ENCODE measurements at places on chromosomes 7 and 10.

GRCh38 chr7:51376420-51377092, 59.9 kb upstream of the COBL start:
- DNase-seq, result no peak

DNA sequence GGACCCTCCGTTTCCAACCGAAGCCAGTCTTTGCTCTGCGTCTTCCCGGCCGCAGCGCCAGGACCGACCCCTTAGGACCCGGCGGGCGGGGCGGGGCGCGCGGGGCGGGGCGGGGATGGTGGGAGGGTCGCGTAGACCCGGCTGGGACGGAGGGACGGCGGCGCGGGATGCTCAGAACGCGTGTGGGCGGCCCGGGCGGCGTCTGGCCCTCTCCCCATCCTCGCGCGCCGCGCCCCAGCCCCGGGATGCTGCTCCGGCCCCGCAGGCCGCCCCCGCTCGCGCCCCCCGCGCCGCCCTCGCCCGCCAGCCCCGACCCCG, at the start of gene UTF1:
TSS of gene UTF1 (plus strand) at position 174 of the 318 bp plus-strand sequence. CDS start at position 246, 72 bp downstream.
- DNase-seq, result no peak

DNA sequence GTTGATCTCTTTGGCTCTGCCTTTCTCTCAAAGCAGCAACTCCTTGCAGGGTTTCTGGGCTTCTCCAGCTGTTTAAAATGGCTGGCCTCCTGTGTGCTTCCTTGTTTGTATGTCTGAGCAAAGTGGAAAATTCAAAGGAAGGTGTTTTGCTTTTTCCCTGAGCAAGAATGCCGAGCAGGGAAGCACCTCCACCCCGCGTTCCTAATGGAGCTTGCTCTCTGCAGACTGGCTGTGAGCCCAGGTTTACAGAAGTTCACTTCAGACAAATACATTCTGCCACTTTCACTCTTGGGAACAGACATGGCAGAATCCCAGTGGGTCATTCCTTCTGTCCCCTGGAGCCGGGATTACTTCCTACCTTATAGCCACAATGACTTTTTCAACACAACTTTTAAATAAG, 181.8 kb upstream of the AGK start:
- no peak for DNase-seq

DNA sequence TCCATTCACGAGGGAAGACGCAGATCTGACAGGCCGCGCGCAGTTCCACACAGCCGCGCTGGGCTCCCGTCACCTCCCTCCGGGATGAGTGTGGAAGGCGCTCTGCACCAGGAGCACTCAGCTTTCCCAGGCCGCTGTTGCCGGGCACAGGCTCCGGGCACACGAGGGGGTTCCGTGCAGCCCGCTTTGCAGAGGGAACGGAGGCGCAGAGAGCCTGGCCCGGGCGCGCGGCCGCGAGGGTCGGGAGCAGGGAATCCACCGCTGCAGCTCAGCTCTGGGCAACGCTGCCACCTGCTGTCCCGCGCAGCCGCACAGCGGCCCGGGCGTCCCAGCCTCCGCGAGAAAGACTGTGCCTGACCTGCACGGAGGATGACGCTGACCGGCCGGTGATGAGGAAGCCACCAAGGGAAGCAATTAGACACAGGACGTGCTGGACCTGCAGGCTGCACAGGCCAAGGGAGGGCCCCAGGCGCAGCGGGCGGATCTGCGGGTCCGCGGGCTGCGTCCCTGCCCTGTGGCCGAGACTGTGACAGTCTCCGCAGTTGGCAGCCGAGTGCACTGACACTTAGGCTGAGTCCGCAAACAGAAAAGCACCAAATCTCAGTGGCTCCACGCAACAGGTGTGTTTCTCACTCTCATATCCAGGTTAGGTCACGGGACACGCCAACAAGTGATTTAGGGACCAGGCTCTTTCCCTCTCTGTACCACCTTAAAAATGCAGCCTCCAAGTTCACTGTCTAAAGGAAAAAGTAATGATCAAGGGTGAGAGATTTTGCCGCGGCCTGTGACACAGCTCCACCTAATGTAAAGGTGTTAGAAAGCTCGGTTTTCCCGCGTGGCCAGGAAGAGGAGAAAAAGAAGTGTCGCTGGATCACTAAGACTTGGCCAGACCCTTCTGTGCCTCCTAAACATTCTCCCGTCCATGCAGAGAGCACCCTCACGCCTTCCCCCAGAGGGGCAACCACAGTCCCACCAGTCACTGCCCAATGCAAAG, 94.5 kb downstream of the SEC61G start:
- no peak for DNase-seq

- no peak for DNase-seq
Observed at GRCh38 chr7:44212018-44212417, 11.2 kb downstream of the YKT6 start.

DNA sequence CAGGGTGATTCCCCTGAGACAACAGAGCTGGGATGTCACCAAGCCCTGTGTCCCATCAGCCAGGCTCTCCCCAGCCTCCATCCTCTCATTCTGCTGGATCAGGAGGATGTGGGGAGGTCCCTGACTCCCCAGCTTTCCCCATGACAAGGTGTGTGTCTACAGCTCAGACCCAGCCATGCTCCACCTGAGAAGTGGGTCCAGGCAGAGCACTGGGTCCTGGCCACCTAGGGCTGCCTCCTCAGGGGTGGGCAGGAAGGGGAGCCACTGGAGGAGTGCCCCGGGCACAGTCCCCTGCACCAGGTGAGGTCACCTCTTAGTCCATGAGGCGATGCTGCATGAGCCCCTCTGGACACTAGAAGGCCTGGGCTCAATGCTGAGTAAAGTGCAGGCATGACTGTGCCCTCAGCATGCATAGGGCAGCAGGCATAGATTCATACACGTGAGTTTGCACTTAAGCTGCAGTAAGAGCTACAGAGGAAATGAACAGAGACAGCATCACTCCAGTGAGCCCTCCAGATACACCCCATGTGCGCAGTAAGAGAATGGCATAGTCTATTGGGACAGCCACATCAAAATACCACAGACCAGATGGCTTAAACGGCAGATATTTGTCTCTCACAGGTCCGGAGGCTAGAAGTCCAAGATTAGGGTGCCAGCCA, 48.3 kb downstream of the ALOX5 start:
- no peak for DNase-seq

DNA sequence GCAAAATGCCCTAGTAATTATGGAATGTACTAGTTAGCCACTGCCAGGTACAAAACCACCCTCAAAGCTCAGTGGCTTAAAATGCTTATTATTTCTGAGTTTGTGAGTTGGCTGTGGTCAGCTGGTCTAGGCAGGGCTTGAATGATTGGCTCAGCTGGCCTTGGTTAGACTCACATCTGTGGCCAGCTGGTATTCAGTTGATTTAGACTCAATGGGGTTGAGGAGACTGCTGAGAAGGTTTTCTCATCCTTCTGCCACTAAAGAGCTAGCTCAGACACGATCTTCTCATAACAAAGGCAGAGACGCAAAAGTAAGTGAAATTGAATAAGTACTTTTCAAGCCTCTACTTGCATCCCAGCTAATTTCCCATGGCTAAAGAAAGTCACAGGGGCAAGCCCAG, 57.1 kb upstream of the CYP2C18 start:
- DNase-seq, result no peak

- no peak for DNase-seq
Observed at GRCh38 chr7:54940748-54941147, 78.1 kb upstream of the EGFR start.

GRCh38 chr7:41977151-41977651, 259.8 kb downstream of the GLI3 start:
- no peak for DNase-seq

GRCh38 chr7:151168003-151168786, 701 bp upstream of the GBX1 start:
- DNase-seq, result peak; percentile 31

- DNase-seq, result no peak
Observed at GRCh38 chr10:31188792-31189406, 130.1 kb upstream of the ZEB1 start.

- DNase-seq, result no peak
Observed at GRCh38 chr10:79044846-79045245, 23.9 kb upstream of the ZMIZ1 start.

DNA sequence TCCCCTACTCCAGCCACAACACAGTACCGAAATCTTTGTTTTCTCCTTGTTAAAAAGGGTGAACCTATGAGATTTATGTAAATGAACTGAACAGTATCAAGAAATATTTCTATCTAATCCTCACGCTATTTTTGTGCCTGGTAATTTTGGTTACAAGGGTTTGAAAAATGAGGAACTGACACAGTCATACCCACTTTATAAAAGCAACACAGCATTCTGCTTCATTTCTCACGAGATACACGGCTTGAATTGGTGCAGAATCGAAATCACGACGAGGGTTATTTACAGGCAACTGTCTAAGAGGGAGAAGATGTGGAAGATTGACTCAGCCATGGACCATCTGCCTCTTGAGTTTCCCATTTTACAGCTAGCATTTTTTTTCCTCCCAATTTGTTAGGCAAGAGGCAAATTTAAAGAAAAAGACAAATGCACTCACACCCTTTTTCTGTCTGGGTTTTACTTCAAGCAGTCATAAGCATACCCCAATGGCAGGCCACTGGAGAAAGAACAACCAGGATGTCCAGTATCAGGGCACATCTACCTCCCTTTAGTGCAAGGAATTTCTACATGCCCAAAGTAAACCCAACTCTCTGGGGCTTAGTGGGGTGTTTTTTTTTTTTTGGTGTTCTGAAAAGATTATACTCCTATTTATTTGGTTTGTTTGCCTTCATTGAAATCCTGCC, 108.1 kb downstream of the ITGB8 start:
- DNase-seq, result no peak

GRCh38 chr7:107938456-107939250, 47.7 kb downstream of the DLD start:
- DNase-seq, result no peak

- no peak for DNase-seq
Observed at GRCh38 chr7:40749877-40750276, 615.1 kb downstream of the SUGCT start.

DNA sequence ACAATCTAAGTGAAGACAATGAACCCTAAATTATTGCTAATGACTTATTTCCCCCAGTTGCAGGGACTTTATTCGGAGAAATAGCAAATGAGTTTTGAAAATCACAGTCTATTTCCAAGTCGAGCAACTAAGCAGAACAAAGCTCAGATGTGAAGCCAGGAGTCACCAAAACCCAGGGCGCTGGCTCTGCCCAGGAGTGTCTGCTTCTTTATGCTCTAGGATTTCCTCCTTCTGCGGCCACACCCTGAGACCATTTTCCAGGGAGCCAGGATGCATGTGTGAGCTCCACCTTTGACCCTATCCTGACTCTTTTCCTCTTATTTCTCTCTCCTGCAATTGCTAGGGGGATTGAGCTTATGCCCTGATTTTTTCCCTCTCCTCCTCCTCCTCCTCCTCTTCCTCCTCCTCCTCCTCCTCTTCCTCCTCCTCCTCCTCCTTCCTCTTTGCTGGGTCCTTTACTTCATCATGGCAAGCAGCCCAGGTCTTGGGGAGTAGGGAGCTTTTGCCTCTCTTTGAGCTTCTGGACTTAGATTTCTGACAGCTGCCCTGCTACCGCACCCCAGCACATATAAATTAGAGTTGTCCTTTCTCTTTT, 234.4 kb downstream of the ARL4A start:
- DNase-seq, result no peak

- no peak for DNase-seq
Observed at GRCh38 chr7:27107391-27108381, 5.2 kb upstream of the HOXA2 start.

DNA sequence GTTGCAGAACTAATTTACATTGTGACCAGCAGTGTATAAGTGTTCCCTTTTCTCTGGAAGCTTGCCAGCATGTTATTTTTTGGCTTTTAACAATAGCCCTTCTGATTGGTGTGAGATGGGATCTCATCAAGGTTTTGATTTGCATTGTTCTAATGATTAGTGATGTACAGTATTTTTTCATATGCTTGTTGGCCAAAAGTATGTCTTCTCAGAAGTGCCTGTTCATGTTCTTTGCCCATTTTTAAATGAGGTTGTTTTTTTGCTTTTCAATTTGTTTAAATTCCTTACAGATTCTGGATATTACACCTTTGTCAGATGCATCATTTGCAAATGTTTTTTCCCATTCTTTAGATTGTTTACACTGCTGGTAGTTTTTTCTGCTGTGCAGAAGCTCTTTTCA, 627.0 kb upstream of the CNTNAP2 start:
- no peak for DNase-seq

- DNase-seq, result no peak
Observed at GRCh38 chr7:27933671-27934565, 194.0 kb downstream of the TAX1BP1 start.

GRCh38 chr7:219581-220150, 27.3 kb downstream of the FAM20C start:
- no peak for DNase-seq

DNA sequence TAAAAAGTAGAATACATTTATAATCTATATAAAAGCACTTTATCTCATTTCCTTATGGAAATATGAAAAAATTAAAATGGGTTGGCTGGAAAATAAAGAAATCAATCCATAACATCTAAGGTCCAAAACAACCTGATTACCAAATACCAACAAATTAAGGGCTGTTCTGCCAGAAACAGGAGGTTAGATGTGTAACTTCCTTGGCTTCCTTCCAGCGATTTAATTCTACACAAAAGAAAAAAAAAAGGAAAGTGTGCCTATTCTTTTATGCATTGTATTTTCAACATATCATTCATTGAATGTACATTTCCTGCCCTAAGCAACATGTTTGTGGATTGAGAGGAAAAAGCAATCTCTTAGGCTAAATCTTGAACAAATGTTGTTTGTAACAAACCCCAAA, 36.2 kb upstream of the USP6NL start:
- DNase-seq, result no peak

- DNase-seq, result no peak
Observed at GRCh38 chr7:3463696-3464095, 162.6 kb downstream of the SDK1 start.

GRCh38 chr10:48976196-48976595, 36.6 kb upstream of the LRRC18 start:
- DNase-seq, result no peak

DNA sequence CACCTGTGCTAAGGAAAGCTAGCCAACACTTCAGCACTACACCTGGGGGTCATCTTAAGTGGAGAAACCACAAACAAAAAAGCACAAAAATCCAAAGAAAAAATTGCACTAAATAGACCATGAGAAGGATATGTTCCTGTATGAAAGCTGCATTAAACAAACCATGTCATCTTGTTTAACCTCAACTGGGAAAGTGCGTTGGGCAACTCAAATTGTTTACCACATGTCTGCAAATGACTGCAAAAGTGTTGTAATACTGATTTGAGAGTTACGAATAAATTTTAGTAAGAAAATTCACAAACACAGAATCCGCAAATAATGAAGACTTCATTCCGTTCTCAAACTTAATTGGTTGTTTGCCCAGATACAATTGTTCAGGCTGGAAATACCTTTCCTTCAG, 111.9 kb upstream of the EGFR start:
- no peak for DNase-seq

- DNase-seq, result no peak
Observed at GRCh38 chr7:149853157-149853556, 15.0 kb downstream of the ZNF862 start.

DNA sequence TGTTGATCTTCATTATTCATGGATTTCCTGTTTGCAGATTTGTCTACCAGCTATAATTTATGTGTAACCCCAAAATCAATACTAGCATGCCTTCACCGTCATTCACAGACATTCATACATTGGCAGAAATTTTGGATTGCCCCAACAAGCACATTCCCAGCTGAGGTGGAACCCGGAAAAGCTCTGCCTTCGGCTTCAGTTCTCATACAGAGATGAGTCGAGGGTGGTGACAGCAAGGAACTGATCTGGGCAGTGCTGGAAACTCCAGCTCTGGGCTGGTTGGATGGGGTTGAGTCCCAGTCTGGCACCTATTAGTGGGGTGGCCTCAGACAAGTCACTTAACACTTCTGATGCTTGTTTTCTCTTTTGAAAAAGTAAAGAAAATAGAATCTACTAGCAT, 267.5 kb downstream of the SNX13 start:
- no peak for DNase-seq

GRCh38 chr10:3425261-3425660, 252.7 kb upstream of the PITRM1 start:
- no peak for DNase-seq

GRCh38 chr7:71707041-71707440, 575.1 kb downstream of the GALNT17 start:
- DNase-seq, result no peak
